Left lung (tissue), 14 donors: ENCODE measurements at places on chromosomes 7 and 10. TPM values are rescaled to one million over a fixed set of nuclear protein-coding genes. Genes with fewer than 3 reads are reported as not detected.

Gene ADRB1
- total RNA-seq, result 15.4 TPM

Gene ZNF12
- total RNA-seq, result 18.4 TPM

Gene DPYSL4
- 1.3 TPM for total RNA-seq

Gene PRKG1
- 22.9 TPM for total RNA-seq

Gene STEAP1B
- total RNA-seq, result 1.3 TPM

Gene MYOZ1
- total RNA-seq, result 0.99 TPM

Gene KCTD7
- total RNA-seq, result 10.4 TPM

Gene SPDYE18
- 0.44 TPM for total RNA-seq

Gene ITPRID1
- total RNA-seq, result 0.60 TPM

Gene CHN2
- 8.9 TPM for total RNA-seq

Gene NHLRC2
- total RNA-seq, result 38.0 TPM
